Stimulated activated CD8-positive, alpha-beta memory T cell treated with anti-CD3 and anti-CD28 coated beads, Interleukin-4, amount 100 ng/mL, for 1 hour (primary cell): ENCODE measurements at places on chromosomes 11 and 22.

DNA sequence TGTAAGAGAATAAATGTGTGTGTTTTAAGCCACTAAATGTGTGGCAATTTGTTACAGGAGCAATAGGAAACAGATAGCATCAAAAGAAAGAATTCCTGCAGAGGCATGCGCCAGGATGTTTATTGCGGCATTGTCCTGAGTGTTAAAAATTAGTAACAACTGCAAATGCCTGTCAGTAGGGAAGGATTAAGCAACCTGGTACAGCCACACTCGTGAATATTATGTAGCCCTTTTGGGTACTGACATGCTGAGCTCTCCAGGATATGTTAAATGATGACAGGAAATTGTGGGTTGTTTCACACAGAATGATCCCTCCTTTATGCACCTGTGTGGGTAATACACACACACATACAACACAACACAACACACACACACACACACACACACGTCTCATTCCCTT lies 69.7 kb upstream of the MYOD1 start:
- DNase-seq, result no peak

DNA sequence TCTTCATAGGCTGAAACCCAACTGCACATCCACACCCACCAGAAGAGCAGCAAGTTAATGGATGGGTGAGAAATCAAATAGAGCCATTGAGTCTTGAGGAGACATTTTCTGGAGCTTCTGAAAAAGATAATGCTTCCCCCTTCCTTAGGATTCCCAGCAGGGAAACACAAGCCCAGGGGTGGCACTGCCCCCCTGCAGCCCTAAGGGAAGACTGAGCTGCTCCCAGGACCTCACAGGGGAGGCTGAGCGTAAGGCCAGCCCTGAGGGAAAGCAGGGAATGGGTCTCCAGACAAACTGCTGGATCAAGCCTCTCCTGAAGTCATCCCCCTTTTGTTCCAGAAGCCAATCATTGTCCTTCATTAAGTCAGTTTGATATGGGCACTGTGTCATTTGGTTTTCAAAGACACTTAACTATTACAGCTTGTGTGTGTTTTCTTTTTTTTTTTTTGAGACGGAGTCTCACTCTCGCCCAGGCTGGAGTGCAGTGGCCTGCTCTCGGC lies 15.1 kb downstream of the LTO1 start:
- no peak for DNase-seq

DNA sequence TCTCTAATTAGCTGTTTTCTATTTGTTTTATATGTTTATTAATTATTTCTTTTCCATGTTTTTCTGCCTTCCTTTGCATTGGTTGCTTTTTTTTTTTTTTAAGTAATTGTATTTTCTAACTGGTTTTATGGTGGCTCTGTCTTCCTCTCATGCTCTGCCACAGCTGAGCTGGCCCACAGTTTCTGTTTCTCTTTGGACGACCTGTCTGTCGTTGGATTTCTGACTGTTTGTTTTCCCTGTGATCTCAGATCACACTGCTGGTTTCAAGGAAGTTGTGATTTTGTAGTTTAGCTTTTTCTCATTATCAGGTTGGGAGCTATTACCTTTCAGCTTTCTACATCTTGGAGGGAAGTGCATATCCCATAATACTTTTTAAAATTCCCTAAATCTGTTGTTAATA lies 15.9 kb upstream of the OR6M1 start:
- DNase-seq, result no peak

- DNase-seq, result no peak
These were observed 35.8 kb upstream of the CBX6 start for GRCh38 chr22:38907767-38908166.

DNA sequence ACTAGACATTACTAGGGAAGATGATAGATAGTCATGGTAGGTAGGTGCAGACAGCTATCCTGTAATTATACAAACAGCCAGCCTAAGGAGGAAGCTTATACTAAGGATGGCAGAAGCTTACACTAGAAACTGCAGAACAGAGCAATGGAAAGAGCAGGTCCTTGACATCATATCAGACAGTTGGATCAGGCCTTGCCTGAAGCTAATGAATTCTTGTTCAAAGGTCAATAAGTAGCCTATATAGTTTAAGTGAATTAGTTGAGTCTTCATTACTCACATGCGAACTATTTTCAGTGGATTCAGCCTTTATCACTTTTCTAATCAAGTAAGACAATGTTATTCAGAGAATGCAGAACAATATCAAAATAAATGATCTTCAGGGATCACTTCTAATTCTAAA lies 22.3 kb upstream of the GRK3 start:
- no peak for DNase-seq

DNA sequence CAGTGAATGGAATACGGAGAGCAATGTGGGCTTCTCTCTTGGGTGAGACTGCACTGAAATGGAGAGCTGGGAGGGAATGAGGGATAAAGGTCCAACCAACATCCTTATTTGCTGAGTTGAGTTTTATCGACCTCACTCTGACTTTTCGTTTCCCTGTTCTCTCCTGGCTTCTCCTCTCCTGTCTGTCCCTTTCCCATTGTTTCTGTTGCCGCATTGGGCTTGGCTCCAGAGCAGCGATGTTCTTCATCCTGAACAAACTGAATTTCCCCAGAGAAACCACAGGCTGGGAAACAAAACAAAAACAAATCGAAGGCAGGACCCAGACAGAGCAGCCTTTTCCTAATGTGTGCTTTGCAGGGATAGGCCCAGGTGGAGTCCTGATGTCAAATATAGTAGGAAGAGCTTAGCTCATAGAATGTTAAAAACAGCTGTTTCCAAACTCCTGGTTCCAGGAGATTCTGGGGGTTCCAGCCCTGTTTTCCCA lies 30.0 kb downstream of the MOV10L1 start:
- no peak for DNase-seq

- no peak for DNase-seq
These were observed 10.2 kb downstream of the VSTM5 start for GRCh38 chr11:93840180-93840579.

- no peak for DNase-seq
These were observed 5.9 kb upstream of the MARK2 start for GRCh38 chr11:63833048-63833447.

DNA sequence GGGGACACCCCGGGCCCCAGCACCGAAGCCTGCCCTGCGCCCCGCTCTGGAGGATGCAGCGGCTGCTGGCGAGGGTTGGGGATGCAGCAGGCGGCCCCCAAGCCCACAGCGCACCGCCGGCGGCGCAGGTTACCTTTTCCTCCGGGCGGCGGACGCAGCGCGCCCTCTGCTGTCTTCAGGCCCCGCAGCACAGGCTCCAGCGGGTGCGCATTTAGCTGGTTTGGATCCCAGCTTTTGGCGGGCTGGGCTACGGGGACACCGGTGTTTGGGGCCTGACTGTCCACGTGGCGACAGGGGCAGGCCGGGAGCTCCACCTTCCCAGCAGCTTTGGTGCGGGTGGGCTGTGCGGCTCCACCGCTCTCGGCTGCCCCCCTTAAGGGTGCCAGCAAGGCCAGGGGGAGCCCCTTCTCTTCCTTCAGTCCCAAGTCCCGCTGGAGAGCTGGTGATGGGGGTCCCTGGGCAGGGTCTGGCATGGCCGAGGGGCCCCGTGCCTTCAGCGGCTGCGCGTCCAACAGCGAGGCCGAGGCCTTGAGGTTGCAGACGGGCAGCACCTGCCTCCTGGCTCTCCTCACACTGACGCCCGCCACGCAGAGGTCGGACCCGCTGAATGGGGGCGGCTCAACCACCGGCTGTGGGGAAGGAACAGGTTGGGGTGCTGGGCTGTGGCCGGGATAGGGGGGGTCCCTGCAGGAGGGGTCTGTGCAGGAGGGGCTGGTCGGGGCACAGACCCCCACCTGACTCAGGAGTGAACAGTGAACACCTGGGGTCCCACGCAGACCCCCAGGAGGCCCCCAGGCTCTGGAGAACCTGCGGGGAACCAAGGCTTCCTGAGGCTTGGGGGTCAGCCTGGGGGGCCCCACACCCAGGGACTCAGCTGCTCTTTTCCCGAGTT lies 18.0 kb upstream of the IL17REL start:
- peak; percentile 69 for DNase-seq

DNA sequence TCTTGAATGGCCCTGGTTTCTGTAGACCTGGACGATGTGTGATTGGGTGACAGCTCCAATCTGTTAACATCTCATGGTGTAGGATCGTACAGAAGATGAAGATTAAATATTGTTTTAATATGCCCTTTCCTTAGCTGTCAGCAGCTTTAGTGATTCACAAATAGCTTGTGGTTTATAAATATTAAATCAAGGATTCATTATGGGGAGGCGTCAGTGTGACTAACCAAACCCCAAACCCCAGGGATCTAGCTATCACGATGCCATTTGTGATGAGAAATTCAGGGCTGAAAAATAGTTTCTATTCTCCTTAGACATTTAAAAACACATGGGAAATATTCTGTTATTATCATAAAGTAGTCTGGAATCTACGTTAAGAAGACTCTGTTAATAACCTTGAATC lies 73.4 kb downstream of the NCAM1 start:
- DNase-seq, result no peak

DNA sequence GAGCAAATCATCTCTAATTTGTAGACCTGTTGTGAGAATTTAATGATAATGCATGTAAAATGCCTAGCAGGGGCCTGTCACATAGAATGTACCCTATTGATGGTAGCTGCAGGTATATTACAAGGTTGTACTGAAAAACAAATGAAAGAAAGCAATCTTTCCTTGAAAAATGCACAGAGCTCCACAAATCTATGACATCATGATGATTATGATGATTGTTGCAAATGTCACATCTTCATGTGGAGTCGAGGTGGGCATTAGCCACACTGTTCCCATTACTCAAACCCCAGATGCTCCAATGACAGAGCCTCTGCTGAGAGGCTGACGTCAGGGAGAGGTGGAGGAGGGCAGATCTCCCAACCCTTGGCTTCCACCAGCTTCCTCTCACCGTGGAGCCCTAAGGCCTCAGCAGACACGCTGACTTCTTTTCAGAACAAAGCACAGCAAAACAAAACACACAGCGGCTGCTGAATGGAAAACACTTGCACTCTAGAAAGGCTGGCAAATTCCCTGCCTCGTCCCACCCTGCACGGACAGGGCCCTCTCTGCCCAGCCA lies 298.3 kb downstream of the KIRREL3 start:
- no peak for DNase-seq

DNA sequence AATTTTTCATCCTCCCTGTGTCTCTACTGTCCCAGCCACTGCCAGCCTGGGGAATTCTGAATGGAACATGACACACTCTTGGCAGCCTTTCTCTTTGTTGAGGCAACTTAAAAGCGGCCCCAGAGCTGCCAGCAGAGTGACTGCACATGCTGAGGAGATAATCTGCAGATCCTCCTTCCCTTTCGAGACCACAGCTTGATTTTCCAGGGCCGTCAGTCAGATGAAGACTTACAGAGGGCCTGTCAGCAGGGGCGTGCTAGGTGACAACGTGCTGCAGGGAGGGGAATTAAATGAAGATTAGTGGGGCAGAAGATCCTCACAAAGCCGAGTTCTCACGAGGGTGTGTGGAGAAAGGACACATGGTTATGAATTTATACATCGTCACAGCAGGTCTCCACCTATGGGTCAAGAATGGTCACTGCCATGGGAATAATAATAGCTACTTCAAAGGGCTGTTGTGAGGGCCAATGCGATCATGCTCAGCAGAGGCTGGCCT lies 193.5 kb upstream of the PITPNB start:
- DNase-seq, result no peak

GRCh38 chr11:84249344-84250135 lies 963.4 kb upstream of the CCDC90B start:
- no peak for DNase-seq

DNA sequence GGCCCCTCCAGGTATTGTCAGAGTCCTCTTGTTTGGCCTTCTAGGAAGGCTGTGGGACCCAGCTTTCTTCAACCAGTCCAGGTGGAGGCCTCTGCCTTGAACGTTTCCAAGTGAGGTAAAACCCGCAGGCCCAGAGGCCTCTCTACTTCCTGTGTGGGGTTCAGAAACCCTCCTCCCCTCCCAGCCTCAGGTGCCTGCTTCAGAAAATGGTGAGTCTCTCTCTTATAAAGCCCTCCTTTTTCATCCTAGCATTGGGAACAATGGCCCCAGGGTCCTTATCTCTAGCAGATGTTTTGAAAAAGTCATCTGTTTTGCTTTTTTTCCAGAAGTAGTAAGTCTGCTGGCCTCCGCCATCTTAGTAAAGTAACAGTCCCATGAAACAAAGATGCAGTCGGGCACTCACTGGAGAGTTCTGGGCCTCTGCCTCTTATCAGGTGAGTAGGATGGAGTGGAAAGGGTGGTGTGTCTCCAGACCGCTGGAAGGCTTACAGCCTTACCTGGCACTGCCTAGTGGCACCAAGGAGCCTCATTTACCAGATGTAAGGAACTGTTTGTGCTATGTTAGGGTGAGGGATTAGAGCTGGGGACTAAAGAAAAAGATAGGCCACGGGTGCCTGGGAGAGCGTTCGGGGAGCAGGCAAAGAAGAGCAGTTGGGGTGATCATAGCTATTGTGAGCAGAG lies at the start of gene CD3E:
Gene CD3E, plus strand, starts transcription at position 163 of the 681 bp plus-strand sequence. Its CDS starts 223 bp downstream, at position 386.
- DNase-seq, result no peak

GRCh38 chr11:122517403-122518379 lies 137.8 kb upstream of the UBASH3B start:
- no peak for DNase-seq

GRCh38 chr11:4460151-4460550 lies 11.1 kb downstream of the OR52K2 start:
- DNase-seq, result no peak

- no peak for DNase-seq
These were observed 18.6 kb upstream of the SCGB1A1 start for GRCh38 chr11:62400281-62400680.

GRCh38 chr11:82733444-82734119 lies at the start of gene FAM181B:
Gene FAM181B (minus strand): TSS chr11:82733864. CDS start chr11:82733729, 135 bp downstream.
- DNase-seq, result no peak

DNA sequence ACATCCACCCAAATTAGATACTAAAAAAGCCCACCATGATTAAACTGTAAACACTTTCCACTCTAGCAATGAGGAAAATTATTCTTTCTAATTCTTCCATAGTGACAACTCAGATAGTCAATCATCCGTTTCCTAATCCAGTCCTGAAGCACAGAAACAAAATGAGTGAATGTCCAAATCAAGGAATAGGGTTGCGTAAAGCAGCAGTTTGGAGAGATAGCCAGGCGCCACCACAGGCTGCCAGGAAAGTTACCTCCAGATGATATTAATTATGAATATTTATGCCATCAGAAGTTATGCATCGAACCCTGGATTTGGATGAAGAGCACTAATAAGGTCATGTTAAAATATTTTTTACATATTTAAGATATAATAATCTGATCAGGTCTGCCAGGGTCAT lies 63.2 kb downstream of the ETS1 start:
- DNase-seq, result no peak

GRCh38 chr11:1829039-1829820 lies 5.6 kb upstream of the SYT8 start:
- no peak for DNase-seq
